ENCODE measurements at places on chromosomes 4 and X. TPM values are rescaled to one million over a fixed set of nuclear protein-coding genes. Genes with fewer than 3 reads are reported as not detected.

DNA sequence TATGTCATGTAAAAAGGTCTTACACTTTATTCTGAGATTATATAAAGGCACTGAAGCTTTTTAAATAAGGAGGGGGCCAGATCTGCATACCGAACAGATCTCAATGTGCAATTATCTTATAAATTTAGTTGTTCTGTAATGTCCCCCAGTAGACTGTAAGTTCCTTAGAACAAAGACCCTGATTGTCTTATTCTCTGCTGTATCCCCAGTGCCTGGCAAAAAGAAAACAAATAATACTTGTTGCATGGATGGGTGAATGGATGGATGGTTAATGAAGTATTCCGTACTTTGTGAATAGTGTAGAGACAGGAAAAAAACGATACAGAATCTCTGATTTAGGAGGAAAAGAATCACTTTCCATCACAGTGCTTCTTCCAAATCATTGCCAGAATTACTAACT is 141.5 kb downstream of the CHM start:
- no peak for DNase-seq

TRIML2 gene
- not detected for total RNA-seq

GRCh38 chr4:14602206-14602605 is 400.1 kb upstream of the CPEB2 start:
- DNase-seq, result no peak

DNA sequence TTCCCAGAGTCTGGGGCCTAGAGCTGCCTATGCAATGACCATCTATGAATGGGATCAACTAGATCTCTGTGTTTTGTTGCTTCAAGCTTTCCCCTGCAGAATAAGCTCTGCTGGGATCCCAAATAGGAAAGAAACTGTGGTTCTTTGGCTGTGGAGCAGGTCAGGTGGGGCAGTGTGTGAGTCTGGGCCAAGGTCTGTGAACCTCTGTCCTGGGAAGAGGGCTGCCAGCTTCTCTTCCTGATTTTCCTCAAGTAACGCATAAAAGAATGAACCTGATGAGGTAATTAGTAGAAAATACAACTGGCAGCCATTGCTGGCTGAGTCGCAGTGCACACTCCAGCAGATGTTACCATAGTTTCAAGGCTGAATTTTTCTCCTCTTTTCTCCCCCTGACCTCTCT is 4.6 kb upstream of the PIN4 start:
- no peak for DNase-seq

- no peak for DNase-seq
Measured at GRCh38 chr4:139943277-139943676, 210.7 kb downstream of the MAML3 start.

TMEM31 gene
- not detected for total RNA-seq

DNA sequence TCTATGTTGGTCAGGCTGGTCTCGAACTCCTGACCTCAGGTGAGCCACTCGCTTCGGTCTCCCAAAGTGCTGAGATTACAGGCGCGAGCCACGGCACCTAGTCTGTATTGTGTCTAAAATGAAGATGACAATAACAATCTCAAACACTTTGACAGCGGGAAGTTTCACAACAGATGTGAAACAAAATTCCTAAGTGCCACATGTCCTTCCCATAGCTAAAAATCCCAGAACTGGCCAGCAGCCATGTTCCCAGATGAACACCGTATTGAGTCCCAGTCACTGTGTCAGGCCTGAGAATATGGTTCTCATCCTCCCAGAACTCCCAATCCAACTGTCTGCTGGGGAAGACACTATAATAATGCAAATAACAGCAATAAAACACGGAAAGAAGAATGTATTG is 16.4 kb upstream of the KLHL8 start:
- DNase-seq, result no peak

GPRIN3 gene
- total RNA-seq, result 1.2 TPM

DNA sequence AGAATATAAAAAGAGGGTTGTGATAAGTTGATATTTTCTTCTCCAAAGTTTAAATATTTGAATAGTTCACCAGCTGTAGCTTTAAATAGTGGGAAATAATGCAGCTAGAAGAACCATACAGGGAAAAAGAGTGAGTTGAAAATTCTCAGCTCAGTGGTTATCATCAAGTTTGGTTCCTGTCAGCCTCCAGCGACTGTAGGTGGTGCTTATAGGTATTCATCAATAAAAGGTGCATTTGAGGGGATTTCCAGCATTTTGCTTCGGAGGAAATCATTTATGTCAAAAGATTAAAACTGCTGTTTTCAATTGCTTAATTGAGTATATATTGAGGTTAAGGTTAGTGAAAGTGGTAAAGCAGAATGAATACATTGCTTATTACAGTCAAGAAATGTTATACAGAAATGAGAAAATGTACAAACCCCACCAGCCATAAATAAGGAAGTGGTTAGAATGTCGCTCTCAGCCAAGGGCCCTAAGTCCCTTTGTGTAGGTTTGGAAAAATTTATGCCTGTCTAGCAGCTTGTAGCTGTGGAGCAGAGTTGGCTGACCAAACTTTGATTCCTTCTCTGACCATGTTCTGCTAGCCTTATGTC is 532.9 kb upstream of the FTHL17 start:
- DNase-seq, result no peak

- DNase-seq, result no peak
Measured at GRCh38 chrX:8867406-8867805, 66.2 kb upstream of the FAM9A start.

DNA sequence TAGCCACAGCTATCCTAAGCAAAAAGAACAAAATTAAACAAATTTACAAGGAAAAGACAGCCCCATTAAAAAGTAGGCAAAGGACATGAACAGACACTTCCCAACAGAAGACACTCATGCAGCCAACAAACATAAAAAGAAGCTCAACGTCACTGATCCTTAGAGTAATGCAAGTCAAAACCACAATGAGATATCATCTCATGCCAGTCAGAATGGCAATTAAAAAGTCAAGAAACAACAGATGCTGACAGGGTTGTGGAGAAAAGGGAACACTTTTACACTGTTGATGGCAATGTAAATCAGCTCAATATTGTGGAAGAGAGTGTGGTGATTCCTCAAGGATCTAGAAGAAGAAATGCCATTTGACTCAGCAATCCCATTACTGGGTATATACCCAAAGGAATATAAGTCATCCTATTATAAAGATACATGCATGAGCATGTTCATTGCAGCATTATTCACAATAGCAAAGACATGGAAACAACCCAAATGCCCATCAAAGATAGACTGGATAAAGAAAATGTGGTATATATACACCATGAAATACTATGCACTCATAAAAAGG is 163.0 kb upstream of the TET2 start:
- DNase-seq, result no peak

- DNase-seq, result no peak
Measured at GRCh38 chrX:135931644-135932487, 38.4 kb downstream of the SAGE1 start.

GRCh38 chr4:71732066-71732465 is 51.8 kb downstream of the GC start:
- DNase-seq, result no peak

All from pulmonary artery endothelial cell (primary cell).